ENCODE measurements at places on chromosomes 3 and 15.
A peak's percentile ranks its signal among the peaks of the same experiment; 100 is the strongest.

DNA sequence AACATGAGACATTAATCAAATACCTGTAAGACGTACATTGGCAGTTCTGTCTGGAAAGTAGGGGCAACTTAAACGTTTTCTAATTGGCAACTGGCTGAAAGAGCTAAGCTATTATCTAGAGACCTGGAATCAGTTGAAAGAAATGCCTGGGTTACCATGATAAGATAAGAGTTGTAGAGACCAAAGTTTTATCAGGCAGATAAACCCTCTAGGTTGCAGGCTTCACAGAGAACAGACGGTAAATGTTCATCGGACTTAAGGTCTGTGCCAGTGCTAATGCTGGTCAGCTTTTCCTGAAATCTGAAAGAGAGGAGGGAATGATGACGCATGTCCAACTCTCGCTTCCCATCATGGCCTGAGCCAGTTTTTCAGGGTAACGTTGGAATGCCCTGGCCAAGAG, 196.2 kb downstream of the ROBO2 start:
- DNase-seq, result no peak

- no peak for DNase-seq
Measured at GRCh38 chr3:54376939-54377578, 254.7 kb downstream of the CACNA2D3 start.

GRCh38 chr3:123076496-123077418, 9.9 kb downstream of the PDIA5 start:
- no peak for DNase-seq

- DNase-seq, result no peak
Measured at GRCh38 chr15:62320259-62320658, 155.2 kb upstream of the C2CD4B start.

- DNase-seq, result no peak
Measured at GRCh38 chr15:100692246-100692645, 89.9 kb downstream of the ASB7 start.

DNA sequence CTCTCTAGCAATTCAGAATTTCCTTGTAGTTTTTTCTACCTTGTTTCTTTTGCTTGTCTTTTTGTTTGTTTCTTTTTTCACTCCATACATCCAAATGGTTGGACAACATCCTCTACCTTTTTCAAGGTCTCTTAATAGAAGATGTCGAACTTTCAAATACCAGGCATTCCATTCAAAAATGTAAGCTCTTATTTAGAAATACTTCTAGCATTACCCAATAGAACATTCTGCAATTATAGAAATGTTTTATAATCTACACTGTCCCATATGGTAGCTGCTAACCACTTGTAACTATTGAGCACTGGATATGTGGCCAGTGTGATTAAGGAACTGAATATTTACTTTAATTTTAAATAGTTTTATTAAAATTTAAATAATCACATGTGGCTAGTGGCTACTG, 196.2 kb upstream of the MRPL3 start:
- DNase-seq, result peak; percentile 31

DNA sequence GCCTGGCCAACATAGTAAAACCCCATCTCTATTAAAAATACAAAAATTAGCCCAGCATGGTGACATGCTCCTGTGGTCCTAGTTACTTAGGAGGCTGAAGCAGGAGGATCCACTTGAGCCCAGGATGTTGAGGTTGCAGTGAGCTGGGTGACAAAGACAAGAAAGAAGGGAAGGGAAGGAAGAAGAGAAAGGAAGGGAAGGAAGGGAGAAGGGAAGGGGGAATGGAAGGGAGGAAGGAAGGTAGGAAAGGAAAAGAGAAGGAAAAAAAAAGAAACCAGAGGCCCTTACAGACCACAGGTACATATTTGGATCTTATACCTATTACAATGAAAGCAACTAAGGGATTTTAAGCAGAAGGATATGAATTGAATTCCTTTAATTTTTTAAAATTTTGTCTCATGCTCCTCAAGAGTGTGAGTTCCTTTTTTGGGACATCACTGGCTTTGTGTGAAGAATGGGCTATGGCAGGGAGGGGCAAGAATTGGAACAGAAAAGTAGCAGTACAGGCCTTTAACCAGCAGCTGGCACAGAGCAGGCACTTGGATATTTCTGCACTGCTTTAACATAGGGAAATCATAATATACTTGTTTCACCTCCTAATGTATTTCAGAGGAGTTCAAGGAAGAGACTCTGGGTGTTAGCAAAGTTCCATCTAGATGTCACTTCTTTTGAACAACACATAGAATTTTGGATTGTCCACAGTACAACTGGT, 7.9 kb downstream of the RAB27A start:
- DNase-seq, result no peak

- peak; percentile 31 for DNase-seq
Measured at GRCh38 chr15:60299452-60300047, 98.2 kb downstream of the ANXA2 start.

- peak; percentile 76 for DNase-seq
Measured at GRCh38 chr15:89104172-89104564, 15.9 kb downstream of the ABHD2 start.

Measured in foreskin fibroblast (primary cell).